ENCODE measurements at places on chromosomes 6 and 20.

GRCh38 chr20:54091120-54091480 is 20.7 kb upstream of the BCAS1 start:
- no peak for DNase-seq

DNA sequence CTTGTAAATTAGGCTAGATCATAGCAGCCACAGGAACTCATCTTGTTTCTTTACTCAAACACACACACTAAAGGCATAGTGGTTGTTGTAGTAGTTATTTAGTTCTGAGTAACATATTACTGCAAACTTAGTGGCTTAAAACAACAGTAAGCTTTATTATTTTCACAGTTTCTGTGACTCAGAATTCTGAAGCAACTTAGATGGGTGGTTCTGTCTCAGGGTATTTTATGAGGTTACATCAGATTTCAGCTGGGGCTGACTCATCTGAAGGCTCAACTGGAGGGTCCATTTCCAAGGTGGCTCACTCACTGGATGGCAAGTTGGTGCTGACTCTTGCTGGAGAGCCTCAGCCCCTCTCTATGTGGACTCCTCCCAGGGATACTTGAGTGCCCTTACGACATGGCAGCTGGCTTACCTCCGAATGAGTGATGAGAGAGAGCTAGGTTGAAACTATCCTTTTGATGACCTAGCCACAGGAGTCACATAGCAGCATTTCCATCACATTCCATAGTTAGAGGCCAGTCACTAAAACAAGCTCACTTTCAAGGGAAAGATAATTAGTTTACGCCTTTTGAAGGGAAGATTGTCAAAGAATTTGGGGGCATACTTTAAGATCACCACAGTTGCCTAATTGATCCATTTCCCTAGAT is 136.5 kb upstream of the PRND start:
- no peak for DNase-seq

DNA sequence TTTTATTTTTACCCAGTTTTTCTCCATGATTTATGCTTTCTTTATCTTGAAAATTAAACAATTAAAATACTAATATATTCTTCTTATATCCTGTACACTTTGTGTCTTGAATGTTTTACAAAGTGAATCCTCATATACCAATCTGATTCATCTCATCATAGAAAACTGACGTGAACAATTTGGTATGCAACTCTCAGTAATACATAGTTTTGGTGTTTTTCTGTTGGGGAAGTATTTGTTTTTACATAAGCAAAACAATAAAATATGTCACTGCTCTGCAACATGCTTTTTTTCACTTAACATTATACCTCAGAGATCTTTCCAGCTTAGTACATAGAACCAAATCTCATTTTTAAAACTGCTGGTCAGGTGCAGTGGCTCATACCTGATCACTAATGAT is 14.7 kb downstream of the DNAAF9 start:
- DNase-seq, result no peak

- no peak for DNase-seq
These were observed 387.9 kb downstream of the ADGRB3 start for GRCh38 chr6:69022993-69023392.

GRCh38 chr6:155232848-155233247 is 31.0 kb upstream of the CLDN20 start:
- DNase-seq, result no peak

DNA sequence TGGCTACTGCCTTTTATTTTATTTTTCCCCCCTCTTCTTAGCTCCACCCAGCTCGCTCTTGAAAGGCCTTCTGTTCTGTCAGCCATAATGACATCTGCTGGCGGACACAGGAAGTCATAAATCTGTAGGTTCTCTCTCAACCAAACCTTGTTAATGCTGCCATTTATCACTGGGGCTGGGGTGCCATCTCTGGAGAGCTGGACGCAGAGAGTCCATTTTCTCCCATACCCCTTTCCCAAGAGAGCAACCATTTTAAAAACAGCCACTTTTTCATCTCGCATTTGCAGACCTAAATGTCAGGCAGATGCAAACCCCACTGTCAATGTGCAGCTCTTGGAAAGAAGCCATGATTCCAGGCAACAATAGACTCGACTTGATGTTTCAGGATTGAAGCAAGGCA is 13.0 kb upstream of the TSHZ2 start:
- peak; percentile 94 for DNase-seq

GRCh38 chr6:5217356-5217755 is 43.4 kb downstream of the LYRM4 start:
- no peak for DNase-seq

- DNase-seq, result no peak
These were observed 191.2 kb upstream of the RREB1 start for GRCh38 chr6:6916598-6916997.

GRCh38 chr6:89842228-89842627 is 12.5 kb downstream of the CASP8AP2 start:
- no peak for DNase-seq

DNA sequence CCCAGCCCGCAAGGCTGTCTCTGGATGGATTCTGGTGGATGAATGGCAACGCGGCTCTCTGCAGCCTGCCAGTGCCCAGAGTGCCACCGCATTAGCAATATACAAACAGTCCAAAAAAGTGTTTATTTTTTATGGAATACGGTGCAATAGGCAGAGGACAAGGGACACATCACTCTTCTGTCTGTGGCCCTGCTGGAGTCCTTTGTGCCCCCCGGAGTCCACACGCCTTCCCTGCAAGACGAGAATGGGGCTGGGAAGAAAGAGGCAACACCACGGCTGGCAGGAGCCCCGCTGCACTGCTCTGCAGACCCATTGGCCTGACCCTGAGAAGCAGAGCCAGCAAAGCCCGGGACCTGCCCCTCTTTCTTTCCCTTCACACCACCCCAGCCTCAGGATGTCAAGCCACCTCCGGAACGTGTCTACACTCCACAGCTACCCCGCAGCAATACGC is 196.3 kb downstream of the SYNDIG1 start:
- DNase-seq, result no peak

GRCh38 chr6:150880336-150880735 is 14.8 kb downstream of the MTHFD1L start:
- DNase-seq, result peak; percentile 68

GRCh38 chr6:155228546-155229166 is 35.2 kb upstream of the CLDN20 start:
- DNase-seq, result no peak

- no peak for DNase-seq
These were observed 5.3 kb downstream of the C6orf163 start for GRCh38 chr6:87349896-87350295.

DNA sequence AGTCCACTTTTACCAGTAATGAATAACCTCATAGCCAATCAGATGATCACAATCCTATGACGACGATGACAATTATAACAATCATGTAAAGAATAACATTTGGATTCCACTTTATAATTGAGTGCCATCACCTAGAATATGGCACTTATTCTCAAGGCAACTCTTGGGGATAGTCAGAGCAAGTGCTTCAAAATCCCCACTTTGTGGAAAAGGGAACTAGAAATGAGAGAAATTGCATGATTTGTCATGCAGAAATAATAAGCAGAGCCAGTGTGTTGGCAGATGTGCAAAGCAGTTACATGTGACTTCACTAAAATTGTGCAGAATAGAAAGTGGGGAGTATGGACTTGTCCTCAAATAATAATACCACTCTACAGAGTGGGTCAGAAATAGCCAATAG is 41.3 kb downstream of the FRK start:
- DNase-seq, result no peak

DNA sequence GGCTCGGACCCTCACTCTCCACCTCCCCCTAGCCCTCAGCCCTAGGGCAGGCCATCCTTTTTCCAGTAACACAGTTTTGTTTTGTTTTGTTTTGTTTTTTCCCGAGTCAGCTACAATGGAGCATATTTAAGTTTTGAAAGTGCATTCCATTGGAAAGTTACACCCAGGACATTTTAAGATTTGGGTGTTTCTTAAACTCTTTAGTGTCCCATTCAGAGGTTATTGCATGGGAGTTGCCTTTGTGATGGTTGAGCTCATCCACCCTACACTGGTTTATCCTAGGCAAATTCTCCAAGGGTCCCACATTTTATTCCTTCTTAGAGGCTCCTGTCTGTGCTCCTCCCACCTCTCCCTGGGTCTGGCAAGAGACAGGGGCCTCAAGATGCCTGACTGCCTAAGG is 58.9 kb downstream of the THBS2 start:
- DNase-seq, result no peak

- DNase-seq, result peak; percentile 97
These were observed 52.2 kb upstream of the BTN3A2 start for GRCh38 chr6:26312501-26313397.

- DNase-seq, result peak; percentile 87
These were observed 557 bp upstream of the DYNLRB1 start for GRCh38 chr20:34515484-34516246.

GRCh38 chr6:147211831-147212230 is 7.6 kb downstream of the STXBP5 start:
- no peak for DNase-seq
